ENCODE measurements at places on chromosomes 5 and 9.

- DNase-seq = no peak
Measured at GRCh38 chr5:153447534-153447933, 42.9 kb upstream of the GRIA1 start.

GRCh38 chr9:131641618-131642495 lies 96.5 kb downstream of the PRRT1B start:
- no peak for DNase-seq

GRCh38 chr5:168747987-168748777 lies 169.0 kb upstream of the PANK3 start:
- DNase-seq = peak; percentile 15

DNA sequence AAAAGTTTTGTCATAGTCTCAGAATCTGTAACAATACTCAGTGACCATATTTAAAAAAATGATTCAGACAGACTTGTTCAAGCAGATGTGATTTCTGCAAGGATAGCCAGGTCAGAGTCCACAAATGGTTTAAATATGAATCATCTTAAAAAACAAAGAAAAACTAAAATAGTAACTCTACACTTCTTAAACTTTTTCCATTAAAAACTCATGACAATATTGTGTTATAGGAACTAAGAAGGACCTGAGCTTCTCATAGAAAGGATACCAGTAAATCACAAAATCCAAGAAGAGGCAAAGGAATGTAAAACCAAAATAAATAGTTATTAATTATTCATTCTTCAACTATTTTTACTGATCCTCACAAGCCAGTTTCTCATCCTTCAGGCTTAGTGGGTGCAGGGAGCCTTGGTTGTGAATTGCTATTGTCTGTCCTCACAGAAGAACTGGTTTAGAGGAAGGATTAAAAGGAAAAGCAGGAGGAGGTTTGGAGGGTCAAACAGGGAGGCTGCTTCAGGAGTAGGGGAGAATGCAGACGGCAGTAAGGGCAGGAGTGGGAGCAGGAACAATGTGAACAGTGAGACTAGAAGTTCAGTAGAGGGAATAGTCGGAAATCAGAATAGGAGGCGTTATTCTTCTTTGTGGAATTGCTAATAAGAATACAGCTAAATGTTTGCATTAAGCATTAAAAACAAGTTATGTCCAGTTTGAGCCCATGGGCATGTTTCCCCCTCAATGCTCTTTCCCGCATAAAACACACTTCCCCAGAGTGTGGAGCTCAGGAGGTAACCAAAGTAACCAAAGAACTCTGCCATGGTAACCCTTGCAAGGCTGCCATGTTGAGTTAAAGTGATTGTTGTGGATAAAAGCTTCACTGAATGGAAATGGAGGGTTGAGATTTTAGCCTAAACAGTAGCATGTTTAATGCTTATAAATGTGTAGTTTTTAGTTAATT lies 110.7 kb downstream of the CCDC192 start:
- DNase-seq = no peak

DNA sequence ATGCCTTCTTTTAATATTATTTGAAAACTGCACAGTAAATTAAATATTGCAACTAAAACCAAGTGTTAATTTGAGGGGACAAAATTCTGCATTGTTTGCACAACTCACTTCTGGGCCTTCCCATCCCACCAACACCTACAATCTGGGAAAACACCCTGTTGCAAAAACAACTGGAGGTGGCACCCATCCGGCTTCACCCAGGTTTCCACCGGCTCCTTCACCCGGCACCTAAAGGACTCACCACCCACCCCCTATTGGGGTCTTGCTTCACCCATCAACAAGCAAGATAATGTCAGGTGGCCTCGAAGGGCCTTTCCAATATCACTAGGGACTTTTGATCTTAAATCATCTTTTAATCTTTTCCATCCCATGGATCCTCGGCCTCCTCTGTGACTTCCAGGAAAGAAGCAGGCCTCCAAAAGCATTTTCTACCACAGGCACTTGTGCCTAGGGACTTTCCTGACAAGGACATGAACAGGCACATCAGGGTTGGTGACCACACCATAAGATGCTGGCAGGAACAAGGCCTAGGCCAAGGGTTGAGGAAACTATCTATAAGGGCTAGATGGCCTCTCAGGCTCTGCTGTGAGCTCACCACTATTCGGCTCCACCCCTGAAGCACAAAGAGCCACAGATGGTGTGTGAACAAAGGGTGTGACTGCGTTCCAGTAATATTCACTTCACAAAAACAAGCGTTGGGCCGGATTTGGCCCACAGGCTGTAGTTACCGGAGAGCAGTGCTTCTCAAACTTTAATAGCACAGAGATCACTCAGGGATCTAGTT lies 205.1 kb downstream of the AUH start:
- DNase-seq = no peak

- DNase-seq = no peak
Measured at GRCh38 chr9:77589046-77589795, 58.9 kb downstream of the GNA14 start.

DNA sequence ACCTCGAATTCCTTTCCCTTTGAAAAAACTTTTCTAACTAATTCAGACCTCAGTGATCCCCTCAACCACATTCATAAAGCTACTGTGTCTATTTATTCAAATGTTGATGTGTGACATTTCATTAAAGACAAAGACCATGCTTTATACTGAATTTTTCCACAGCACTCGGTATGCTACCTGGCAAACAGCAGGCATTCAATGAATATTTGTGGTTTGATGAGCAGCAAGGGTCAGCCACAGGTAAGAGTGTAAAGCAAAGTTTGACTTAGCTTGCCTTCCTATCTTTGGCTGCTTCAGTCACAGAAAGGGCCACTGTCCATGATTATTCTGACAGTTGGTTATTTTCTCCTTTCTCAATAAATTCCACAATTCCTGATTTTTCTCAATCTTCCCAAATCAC lies 5.1 kb upstream of the CDC42SE2 start:
- DNase-seq = no peak

DNA sequence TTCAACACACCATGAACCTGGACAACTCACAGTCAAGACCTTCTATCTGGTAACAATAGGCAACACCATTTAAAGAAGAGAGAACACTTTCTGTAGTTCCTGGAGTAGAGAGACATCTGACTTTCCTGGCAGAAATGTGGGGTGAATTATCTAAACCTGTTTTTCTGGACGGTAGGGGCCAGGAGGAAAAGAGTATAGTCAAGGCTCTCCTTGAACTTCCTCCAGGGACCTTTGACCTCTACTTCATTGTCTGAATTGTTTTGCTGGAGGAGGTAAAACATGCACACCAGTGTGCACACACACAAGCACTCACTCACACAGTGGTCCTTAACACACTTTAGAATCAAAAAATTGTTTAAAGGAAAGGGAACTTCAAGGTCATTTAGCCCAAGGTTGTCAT lies 13.2 kb downstream of the S100Z start:
- DNase-seq = no peak

DNA sequence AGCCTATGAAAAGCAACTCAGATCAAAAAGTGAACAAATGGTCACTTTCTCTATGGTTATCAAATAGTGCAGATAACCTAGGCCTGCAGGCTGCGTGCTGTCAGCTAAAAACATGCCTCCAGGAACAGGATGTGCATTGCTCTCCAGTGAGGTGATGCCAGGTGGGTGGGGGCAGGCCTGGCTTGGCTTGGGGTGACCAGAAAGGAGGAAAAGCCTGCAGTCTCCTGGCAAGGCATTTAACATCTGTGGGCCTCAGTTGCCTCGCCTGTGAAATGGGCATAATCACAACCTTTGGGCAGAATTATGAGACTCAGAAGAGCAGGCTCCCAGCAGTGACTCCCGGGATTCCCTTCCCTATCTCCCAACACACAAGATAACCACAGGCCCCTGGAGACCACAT lies 135.9 kb downstream of the COL23A1 start:
- no peak for DNase-seq

GRCh38 chr5:90055831-90056328 lies 353.7 kb downstream of the CETN3 start:
- no peak for DNase-seq

GRCh38 chr5:107389130-107389774 lies 281.5 kb downstream of the EFNA5 start:
- peak; percentile 89 for DNase-seq

- DNase-seq = peak; percentile 94
Measured at GRCh38 chr5:60651872-60652620, 47.9 kb downstream of the DEPDC1B start.

- DNase-seq = peak; percentile 51
Measured at GRCh38 chr5:7261049-7261448, 134.9 kb upstream of the ADCY2 start.

DNA sequence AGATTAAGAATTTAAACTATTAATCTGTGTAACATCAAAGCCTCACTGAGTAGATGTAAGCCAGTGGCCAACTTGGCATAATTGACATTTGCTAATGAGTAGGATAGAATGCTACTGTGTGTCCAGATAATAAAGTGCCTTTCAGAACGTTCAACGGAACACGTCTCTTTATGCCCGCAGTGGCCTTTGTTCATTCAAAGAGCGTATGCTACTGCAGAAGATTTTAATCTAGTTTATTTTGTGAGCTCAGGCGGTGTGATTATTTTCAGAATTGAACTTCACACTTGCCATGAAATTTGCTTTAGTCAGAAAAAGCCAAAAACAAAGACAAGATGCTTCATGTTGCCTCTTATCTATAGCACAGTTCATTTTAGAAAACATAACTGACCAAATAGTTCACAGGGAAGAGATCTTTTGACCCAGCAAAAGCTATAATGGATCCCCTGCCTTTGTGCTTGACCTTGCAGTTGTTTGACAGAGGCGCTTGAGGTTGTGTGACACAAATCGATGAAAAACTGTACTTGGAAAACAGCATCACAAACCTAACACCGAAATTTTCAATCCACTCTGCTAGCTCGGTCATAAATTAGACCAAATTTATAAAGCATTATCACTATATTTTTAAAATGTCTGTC lies 530.9 kb upstream of the TYRP1 start:
- DNase-seq = no peak

- no peak for DNase-seq
Measured at GRCh38 chr5:173243831-173244305, 8.9 kb upstream of the NKX2-5 start.

DNA sequence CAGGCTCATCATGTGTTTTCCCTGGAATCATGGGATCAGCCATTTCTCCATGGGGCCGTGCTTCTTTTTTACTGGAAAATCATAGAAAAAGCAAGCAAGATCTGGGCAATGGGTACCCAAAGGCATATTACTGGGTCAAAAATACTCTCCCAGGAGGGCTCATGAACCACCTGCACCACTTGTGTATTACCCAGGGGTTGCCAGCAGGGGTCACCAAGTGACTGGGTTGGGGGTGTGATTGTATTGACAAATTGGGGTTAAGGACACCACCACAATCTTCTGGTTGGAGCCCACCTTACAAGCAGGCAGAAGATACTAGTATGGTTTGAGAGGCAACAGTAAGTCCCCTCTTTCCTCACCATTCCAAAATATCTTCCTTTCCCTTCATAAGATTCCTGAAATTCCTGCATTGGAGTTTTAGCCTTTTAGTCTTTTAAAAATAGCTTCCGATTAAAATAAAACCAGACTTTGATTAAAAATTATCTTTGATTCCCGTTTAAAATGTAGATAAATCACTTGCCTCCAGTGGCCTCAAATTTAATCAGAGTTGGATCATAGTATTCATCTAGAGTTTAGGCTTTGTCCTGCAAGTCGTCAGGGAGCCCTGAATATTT lies 603.3 kb downstream of the KIF4B start:
- peak; percentile 2 for DNase-seq

DNA sequence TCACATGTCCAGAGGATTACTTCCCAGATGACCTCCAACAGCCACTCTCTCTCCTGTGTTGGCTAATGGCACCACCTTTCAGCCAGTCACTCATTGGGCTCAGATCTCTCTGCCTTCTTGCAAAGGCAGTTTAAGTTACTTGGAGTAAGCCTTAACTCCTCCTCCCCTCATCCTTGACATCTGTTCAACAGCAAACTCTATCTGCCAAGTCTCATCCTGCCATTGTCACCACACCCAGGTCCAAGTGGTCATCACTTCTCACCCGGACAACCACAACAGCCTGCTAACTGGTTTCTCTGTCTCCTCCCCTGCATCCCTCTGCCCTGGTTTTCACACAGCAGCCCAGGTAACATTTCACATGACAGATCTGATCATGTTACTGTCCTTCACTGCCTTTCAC lies 58.5 kb downstream of the DCP2 start:
- no peak for DNase-seq

DNA sequence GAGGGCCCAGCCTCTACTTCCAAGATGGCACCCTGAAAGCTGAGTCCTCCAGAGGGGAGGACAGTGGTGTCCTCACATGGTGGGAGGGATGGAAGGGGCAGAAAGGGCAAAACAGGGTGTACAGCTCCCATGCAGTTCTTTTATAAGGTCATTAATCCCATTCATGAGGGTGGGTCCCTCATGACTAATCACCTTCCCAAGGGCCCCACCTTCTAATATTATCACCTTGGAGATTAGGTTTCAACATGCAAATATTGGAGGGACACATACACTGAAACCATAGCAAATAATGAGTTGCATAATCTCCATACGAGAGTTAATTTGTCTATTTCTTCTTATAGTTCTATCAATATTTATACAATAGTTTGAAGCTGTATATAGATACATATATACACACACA lies 5.8 kb upstream of the ZBTB43 start:
- DNase-seq = no peak

DNA sequence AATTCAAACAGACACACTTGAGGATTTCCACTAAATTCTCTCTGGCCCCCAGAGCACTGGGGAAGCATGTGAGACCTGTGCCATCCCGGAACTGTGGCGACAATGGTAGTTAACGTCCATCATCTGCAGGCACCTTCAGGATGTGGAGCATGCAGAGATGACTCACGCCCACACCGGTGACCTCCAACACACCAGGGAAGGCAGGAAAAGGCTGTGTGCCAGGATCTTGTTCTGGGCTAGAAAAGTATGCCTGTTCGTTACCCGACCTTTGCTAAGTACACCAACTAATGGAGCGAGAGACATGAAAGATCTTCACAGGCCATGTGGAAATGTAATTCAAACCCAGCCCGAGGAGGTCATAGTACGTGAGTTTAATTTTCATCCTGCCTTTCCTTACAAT lies 208.8 kb downstream of the MELK start:
- DNase-seq = no peak

DNA sequence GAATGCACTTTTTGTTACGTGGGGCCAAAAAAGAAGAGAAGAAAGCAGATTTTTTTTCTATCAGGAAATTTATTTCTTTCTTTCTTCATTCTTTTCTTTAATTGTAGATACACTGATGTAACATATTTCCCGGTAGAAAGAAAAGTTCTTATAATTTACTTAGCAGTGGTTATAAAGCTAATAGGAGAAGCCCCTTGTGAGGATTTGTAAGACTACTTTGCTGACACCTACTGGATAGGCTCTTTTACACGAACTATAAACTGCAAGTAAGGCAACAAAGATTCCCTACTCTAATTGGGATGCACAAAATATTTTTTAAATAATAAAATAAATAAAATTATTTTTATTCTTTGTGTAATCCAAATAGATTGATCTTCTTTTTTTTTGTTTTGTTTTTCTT lies 284.4 kb downstream of the DNAH5 start:
- no peak for DNase-seq

GRCh38 chr9:69981686-69982445 lies 61.8 kb upstream of the MAMDC2 start:
- DNase-seq = no peak

- DNase-seq = peak; percentile 38
Measured at GRCh38 chr5:132103969-132104391, 30.4 kb downstream of the CSF2 start.

GRCh38 chr5:140402258-140403074 lies 833 bp downstream of the ANKHD1 start:
- peak; percentile 58 for DNase-seq

Data from MV-4-11 (cell line).